ENCODE measurements at places on chromosomes 3 and 15.
A peak's percentile ranks its signal among the peaks of the same experiment; 100 is the strongest.

DNA sequence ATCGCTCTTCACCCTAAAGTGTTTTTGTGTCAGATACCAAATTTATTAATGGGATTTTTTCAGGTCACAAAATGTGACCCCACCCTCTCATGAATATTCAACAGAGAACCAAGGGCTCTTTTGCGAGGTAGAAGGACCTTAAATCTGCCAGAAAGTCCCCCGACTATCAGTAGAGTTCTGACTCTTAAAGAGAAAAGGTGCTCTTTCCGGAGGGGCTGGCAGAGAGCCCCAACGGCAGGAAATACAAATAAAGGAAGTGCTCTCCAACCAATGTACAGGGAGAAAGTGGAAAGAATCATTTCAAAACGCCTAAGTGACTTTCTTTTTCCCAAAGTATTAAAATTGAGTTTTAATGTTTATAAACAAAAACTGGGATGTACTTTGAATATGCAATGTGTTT is 517.2 kb downstream of the FOXP1 start:
- peak; percentile 37 for DNase-seq

DNA sequence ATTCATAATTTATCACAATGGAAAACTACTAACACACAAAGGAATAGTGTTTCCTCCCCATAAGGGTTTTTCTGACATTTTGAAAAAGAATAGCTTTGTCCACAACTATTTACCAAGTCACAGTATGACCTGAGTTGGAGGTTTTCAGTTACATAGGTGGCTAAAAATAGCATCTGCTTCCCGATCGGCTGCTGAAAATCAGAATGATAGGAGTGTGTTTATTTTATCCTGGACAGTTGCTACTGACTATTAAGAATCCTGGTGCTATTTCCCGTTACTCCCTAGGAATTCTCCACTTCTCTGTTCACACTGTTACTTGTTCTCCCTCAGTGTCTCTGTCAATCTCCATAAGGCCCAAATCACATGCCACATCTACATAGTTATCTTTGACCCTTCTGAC is 353.9 kb upstream of the RARB start:
- DNase-seq, result no peak

- DNase-seq, result no peak
Measured at GRCh38 chr15:54803134-54803808, 393.5 kb downstream of the RSL24D1 start.

GRCh38 chr3:124168271-124168670 is 176.3 kb upstream of the ROPN1 start:
- no peak for DNase-seq

DNA sequence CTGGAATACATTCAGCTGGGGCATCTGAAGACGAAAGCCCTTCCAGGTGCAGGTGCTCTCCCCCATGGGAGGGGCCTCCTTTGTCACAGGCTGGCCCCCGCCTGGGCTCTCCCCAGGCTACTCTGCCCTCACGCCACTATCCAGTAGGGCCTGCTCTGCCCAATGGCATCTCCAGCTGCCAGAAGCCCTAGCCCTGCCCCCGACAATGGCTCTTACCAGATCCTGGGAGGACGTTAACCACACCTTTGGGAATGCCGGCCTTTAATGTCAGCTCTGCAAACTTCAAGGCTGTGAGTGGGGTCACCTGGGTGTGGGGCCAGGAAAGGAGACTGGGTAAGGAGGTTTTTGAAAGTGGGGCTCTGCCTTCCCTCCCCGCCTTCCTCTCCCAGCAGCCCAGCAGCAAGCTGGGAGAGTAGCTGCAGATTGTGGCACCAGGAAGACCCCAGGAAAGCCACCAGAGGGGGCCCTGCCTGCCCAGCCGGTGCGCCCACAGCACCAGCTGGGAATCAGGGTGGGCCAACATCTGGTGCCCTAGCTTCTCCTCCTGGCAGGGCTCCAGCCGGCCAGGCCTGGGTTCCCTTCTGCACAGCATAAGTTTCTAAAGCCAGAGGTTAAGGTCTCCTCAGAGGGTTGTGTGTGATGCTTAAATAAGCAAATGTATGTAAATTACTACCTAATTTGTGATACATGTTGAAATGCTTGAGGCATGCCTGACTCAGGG is 40.4 kb upstream of the SLC41A3 start:
- DNase-seq, result no peak

GRCh38 chr15:69893086-69893485 is 204.6 kb downstream of the TLE3 start:
- DNase-seq, result no peak

DNA sequence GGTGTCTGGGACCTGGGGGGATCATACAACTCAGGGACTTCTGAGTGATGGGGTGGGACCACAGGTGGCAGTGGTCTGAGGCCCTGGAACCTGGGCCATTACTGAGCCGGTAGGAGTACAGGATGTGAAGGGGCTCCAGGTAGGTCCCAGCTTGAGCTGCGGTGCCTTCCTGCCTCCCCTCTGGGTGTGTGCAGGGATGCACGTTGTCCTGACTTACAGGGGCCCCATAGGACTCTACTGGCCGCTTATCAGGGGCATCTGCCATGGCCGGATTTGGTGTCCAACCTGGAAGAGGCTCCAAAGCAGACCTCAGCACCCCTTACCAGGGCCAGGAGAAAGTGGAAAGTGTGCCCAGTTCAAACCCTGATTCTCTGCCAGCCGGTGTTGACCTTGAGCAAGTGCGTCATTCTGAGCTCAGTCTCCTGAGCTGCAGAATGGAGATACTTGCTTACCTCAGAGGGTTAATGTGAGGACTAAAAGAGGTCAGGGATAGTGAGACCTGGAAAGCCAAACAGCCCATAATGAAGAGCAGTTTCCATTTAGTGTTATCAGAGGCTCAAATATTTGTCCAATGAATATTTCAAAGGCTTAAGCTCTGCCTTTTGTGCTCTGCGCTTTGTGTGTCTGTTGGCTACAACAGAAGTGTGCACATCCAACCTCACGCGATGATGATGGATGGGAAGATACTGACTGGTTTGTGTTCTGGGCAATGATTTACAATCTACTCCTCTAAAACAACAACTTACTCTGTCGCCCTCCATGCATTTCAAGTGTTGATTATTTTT is 35.4 kb upstream of the ESYT3 start:
- DNase-seq, result no peak

DNA sequence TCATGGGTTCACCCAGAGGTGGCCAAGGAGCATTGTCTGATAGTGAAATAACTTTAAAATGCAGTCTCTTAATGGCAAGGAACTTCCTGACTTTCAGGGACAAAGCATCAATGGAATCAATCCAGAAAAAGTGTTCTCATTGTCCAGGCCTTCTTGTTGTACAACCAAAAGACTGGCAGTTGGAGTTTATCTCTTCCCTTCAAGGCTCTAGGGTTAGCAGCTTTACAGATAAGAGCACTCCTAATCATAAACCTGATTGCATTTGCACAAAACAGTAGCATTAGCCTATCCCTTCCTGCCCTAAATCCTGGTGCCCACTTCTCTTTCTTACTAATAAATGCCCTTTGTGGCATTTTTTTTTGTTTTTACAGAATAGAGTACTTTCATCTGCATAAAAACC is 43.3 kb upstream of the VIPR1 start:
- DNase-seq, result no peak

DNA sequence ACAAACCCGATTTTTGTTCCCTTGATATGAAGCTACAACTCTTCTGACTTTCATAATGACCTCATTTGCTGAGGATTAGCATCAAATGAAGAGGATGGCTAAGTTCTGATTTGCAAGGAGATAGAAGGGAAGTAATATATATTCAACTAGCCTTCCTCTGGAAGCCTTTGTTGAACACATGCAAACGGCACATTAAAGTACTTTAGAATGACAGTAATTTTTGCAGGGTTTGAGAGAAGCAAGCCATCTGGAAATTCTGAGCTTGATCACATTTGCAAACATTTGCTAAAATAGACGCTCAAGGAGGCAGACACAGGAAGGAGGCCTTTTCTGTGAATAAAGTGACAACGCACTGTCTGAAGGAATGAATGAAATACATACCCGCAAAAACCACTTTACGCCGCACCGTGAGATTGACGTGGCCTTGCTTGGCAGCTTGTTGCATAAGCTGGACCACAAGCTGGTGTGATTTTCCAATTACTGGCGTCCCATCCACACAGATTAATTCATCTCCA is 657.2 kb downstream of the MAGI1 start:
- DNase-seq, result no peak

DNA sequence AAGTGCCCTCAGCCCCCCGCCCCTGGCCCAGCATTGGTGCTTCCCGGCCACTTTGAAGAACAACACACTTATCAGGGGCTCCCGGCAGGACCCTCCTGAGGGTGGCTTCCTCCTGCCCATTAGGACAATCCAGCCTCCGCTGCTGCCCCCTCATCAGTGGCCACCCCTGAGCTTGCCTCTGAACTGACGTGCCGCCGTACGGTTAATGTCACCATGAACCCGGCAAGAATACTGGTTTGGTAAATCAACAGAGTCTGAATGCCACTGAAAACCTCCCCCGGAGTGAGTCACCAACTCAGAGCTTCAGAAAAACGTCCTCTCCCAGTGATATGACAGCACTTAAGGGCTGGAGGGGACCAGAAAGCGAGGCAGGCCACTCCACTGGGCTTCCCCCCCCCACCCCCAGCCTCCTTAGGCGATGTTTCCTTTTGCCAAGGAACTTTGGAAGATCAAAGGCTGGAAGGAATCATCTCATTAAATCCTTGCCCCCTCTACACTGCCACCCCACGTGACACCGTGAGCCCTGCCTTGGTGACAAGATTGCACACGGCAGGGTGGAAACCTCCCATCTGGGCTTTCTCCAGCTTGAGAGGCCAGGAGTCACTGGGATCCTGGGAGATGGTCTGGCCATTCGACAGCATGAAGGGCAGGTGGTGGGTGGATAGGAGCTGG is 142.1 kb downstream of the NUP210 start:
- DNase-seq, result no peak

DNA sequence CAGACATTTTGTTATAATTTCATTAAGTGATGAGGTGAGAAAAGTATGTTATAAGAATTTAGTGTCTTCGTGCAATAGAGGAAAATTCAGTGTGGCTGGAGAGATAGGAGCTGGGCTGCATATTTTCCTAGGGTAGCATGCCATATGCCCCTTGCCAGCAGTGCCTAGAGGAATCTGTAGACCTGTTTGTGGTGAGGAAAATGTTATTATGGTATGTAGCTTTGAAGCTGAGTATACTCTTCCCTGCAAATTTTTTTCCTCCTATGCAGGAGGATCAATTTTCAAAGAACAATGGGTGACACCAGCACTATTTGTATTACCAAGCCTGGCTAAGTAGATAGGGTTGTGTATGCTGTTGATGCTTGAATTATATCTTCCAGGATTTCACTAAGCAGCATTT is 200.6 kb downstream of the EDEM1 start:
- DNase-seq, result no peak

DNA sequence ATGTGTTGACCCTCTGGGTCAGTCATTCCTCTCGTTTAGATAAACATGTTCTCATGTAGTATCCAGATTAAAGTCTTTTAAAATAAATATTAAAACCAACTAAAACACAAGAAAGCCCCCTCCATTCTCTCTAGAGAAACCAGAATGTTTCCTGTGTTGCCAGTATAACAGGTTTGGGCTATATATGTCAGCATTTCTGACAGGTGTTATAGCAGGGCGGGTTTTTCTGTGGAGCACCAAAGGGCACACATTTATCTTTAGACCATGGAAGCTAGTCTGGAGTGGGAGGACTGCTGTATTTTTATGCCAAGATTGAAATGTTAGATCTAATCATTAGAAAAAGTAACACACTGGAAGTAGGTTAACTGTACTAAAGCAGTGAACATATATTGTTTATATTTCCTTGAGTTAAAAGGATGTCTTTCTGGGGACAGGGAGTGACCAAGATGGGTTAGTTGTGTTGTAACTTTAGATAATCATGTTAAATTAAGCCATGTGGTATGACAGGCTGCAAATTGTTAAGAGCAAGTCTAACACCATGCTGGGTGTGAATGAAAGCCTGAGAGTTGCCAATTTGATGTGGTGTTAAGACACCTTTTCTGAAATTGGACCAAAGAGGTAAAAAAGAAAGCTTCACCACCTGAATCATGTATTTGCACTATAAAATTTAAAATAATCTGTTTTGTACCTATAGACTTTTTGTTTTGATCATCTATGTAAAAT is 15.6 kb downstream of the KCTD6 start:
- DNase-seq, result no peak

DNA sequence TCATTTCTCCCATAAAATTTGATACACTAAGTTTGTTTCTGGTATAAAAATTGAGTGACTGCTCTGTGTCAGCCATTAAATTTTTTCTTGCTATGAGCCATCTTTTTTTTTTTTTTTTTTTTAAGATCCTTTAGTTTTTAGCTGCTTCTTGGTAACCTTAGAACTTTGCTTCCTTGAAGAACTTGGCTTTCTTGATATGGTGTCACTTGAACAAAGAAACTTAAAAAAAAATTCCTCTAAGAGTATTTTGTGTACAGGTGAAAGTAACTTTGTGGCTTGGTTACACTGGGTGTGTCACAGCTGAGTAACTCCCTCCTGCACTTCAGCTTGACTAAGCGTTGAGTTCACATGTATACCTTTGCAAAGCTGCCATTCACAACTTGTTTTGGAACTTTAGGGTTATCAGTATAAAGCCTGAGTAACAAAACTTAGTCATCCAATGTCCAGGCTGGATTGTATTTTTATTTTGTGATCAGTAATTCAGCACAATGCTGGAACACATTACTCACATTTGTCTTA is 6.5 kb downstream of the CHD2 start:
- no peak for DNase-seq

- no peak for DNase-seq
Measured at GRCh38 chr15:62440362-62441105, 275.4 kb upstream of the C2CD4B start.

DNA sequence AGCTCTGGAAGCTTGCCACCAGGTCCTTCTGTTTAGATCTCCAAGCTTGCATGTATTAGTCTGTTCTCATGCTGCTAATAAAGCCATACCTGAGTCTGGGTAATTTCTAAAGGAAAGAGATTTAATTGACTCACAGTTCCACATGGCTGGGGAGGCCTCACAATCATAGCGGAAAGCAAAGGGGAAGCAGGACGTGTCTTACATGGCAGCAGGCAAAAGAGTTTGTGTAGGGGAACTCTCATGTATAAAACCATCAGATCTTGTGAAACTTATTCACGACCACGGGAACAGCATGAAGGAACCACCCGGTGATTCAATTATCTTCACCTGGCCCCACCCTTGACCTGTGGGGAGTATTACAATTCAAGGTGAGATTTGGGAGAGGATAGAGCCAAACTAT is 147.0 kb upstream of the PROK2 start:
- no peak for DNase-seq

- DNase-seq, result no peak
Measured at GRCh38 chr3:96236522-96236921, 577.9 kb upstream of the EPHA6 start.

DNA sequence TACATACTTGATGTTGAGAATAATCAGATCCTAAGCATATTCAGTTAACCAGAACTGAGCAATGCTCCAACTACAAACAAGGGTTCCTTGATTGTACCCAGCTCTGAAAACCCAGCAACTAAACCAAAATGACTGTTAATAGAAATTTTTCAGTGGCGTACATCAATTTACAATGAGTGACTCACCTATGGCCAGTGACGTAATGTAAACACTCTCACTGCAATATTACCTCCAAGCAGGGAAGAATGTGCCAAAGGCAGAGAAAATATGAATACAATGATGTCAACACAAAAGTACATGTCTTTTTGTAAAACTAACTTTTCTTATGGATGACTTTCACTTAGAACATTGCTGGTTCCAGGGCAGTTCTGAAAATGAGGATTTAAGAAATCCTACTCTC is 611.3 kb downstream of the EDEM1 start:
- no peak for DNase-seq
